Cardiac fibroblast (primary cell): ENCODE measurements at places on chromosomes 4 and X.

DNA sequence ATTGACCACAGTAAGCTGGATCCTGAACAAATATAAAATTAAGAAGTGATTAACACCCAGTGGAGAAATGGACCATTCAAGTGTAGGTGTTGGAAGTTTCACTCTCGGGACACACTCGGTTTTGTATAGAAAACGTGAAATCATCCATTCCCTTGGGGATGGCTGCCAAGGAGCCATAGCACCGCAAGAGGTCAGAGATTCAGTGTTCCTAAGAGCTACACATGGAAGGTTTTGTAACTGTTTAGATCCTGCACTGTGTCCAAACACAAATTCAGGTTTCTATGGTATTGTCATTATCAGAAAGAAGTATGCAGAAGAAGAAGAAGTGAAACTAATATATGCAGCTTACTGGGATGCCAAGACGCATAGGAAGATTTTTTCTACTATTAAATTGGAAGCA is 281.0 kb downstream of the LDB2 start:
- DNase-seq = peak; percentile 65

GRCh38 chr4:150108691-150109090 is 30.4 kb downstream of the DCLK2 start:
- no peak for DNase-seq

- DNase-seq = no peak
Measured at GRCh38 chr4:43103048-43103447, 210.5 kb downstream of the GRXCR1 start.

GRCh38 chr4:158032733-158033415 is 140.0 kb downstream of the GASK1B start:
- no peak for DNase-seq
